CD14-positive monocyte (primary cell): ENCODE measurements at places on chromosomes 6 and 20.

- no peak for DNase-seq
Measured at GRCh38 chr6:106908386-106908840, 66.1 kb downstream of the CD24 start.

- DNase-seq: no peak
Measured at GRCh38 chr20:52340036-52340634, 148.6 kb upstream of the ZFP64 start.

DNA sequence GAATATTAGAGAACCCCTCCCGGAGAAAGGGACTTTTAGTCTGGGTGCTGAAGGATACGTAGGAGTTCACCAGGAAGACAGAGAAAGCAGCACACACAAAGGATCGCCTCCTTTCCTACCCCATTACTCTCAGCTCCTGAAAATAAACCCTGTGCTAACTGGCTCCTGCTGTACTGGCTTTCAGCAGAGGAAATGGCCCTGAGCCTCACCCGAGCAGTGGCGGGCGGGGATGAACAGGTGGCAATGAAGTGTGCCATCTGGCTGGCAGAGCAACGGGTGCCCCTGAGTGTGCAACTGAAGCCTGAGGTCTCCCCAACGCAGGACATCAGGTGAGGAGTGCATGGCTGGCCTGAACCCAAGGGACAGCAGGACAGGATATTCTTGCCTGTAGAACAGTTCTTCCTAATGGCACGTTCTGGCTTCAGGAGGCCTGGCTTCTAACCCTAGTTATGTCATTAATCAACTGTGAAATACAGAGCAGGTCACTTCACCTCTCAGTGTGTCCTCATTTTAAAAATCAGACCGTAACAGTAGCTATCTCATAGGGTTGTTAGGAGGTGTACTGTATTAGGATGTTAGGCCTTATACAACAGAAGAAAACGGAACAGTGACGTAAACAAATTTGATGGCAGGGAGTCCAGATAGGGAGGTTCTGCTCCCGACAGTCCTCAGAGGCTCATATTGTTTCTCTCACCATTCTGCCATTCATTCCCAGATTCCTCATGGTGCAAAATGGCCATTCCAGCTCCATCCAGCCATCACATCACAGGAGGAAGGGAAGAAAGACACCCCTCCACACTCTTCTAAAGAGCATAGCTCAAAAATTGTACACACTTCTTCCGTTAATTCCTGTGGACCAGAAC is 1.8 kb downstream of the RBCK1 start:
- DNase-seq: no peak

- no peak for DNase-seq
Measured at GRCh38 chr6:43938178-43939105, 168.4 kb downstream of the VEGFA start.

GRCh38 chr6:89144354-89144906 is 1.4 kb upstream of the PM20D2 start:
- DNase-seq: no peak

GRCh38 chr6:110036408-110037302 is 58.5 kb downstream of the GPR6 start:
- DNase-seq: no peak

GRCh38 chr6:62716719-62717118 is 430.7 kb upstream of the KHDRBS2 start:
- no peak for DNase-seq

DNA sequence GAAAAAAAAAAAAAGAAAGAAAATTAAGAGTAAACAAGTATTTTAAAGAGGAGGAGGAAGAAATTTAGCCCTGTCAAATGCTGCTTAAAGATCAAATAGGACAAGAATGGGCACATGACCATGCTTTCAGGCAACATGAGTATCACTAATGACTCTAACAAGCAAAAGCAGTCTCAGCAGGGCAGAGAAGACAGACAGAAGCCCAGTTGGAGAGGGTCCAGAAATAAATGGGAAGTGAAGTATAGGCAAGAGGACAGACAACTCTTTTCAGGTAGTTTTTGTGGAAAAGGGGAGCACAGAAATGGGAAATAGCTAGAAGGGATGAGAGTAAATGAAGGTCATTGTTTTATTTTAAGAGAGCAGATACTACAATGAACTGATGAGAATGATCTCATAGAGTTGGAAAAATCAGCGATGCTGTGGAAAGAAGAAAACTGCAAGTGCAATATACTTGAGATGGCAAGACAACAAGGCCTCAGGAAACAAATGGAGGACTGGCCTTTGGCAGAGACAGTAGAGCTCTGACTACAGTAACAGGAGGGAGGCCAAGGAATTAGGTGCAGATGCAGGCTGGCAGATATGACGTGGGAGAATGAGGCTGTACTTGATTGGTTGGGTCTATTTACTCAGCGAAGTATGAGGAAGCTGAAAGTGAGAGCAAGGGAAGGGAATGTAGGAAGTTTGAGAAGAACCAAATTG is 40.3 kb downstream of the KIF6 start:
- DNase-seq: peak; percentile 4
